Right ventricle myocardium superior (tissue), 1 donor: ENCODE measurements at places on chromosomes 4 and X.
A peak's percentile ranks its signal among the peaks of the same experiment; 100 is the strongest.

DNA sequence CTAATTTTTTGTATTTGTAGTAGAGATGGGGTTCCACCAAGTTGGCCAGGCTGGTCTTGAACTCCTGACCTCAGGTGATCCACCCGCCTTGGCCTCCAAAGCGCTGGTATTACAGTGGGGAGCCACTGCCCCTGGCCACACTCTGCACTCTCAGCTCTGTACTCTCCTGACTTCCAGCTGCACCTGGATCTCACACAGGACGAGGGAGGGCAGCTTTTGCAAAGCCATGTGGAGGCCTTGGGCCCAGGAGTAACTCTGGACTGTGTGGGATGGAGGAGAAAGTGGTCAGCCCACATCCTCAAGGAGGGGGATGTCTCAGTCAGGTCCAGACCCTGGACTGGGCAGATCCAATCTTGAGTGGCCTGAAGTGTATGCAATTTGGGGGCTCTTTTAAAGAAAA is 23.0 kb downstream of the NAT8L start:
- no peak for DNase-seq

DNA sequence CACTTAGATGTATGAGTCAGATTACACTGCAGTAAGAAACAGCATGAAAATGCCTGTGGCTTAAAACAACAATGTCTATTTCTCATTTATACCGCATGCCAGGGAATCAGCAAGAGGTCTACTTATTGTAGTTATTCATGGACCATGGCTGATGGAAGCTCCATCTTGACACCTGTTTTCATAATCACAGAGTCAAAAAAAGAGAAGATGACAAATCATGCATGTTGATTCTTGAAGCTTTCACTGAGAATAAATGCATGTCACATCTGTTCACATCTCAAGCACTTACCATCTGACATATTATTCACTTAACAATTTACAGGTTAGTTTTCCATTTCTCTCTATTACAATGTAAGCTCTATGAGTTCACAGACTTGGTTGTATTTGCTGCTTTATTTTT is 194.2 kb upstream of the SLITRK2 start:
- DNase-seq, result no peak

DNA sequence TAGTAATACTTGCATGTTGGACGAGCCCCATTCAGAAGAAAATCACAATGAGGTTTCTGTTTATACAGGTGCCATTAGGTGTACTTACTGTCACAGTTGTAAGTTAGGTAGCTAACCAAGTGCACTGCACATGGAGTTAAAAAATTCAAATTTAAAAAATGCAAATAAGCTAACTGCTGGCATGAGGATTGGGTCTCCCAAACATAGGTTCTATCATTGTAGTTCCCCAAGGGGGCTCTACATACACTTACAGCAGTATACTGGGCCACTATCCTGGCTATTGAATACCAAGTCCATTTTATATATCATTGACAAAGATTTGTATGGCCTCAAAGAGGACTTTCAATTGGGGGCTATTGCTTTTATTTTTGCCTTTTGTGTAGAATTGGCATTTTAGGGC is 153.4 kb downstream of the FMR1NB start:
- no peak for DNase-seq

- DNase-seq, result peak; percentile 44
Observed at GRCh38 chr4:3331511-3332394, 38.9 kb downstream of the RGS12 start.

- peak; percentile 44 for DNase-seq
Observed at GRCh38 chr4:112515198-112516065, 548 bp downstream of the NEUROG2 start.
